ENCODE measurements at places on chromosomes 3 and 15.
A peak's percentile ranks its signal among the peaks of the same experiment; 100 is the strongest.

DNA sequence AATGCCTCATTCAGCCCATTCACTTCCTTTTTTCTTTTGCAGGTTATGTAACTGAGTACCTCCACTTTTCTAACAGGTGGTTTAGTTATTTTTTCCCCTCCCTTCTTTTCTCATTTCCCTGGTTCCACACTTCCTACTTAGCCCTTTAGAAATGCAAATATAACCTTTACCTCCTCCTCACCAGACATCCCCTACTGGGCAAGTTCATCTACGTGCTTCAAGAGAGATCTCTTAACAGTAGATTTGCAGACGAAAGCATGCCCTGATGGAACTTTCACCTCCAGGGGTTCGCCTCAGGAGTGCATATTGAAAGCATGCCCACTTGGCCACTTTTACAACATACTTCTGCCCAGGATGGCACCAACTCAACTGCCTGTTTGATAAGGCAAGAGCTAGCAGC is 314.1 kb upstream of the LRRC3B start:
- DNase-seq, result no peak

DNA sequence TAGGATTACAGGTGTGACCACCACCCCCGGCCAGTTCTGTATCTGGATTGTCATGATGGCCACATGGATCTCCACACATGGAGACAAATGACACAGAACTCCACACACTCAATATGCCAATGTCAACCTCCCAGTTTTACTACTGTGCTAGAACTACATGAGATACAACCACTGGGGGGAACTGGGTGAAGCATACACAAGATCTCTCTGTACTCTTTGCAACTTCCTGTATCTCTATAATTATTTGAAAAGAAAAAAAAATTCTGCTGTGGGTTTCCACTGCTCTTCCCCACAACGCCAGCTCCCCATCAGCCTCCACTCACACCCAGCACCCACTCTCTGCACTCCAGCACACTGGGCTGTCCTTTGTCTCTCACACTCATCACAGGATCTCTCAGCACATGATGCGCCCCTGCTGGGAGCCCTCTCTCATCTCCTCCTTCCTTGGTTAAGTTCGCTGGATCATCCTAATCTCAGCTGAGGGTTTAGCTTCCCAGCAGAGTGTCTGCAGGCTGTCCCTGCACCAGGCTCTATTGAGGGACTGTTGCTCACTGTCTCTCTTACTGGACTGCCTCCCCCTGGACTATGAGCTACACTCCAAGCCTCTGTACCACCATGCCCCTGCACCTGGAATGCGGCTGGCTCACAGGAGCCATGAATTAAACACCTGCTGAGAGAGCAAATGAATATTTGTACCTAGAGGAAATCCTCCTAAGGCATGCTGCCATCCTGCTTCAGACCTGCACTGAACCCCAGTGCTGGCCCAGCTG is 10.7 kb upstream of the RAB43 start:
- no peak for DNase-seq

GRCh38 chr15:31338879-31339557 is 12.4 kb downstream of the KLF13 start:
- DNase-seq, result peak; percentile 41

- no peak for DNase-seq
Measured at GRCh38 chr3:42080453-42080872, 10.7 kb upstream of the TRAK1 start.

DNA sequence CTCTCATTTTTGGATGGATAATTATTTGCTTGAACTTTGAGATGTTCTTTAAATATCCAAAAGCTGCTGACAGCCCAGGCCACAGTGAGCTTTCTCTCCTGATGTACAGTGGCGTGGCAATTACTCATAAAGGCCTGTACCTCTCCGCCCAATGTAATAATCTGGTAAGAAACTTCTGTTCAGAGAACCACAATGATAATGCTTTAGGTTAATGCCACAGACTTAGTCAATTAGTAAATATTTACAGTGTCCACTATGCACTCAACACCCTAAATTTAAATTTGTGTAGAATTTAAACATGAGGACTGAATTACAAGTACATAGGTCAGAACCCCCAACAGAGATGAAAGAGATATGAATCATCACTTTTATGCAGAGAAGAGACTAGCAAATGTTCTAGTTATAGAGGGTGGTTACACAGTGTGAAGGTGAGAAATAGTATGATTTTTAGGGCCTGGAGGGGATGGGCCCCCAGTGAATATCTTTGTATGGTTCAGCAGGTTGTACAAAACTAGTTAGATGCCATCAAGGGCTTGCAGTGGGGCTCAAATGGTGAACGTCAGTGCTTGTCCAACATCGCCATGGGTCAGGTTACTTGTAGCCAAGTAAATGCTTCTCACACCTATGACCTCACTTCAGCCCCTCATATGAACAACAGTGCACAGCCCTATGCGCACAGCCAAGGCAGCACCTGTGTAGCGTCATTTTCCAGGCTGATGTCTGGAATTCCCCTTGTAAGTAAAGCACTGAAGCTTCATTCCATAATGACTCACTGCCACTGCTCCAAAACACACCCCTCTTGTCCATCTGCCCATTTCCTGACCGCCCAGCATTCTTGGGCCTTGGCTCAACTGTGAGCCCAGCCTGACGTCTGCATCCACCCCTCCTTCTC is 13.3 kb downstream of the ABHD2 start:
- no peak for DNase-seq

GRCh38 chr3:117063930-117064329 is 354.4 kb downstream of the TUSC7 start:
- no peak for DNase-seq

DNA sequence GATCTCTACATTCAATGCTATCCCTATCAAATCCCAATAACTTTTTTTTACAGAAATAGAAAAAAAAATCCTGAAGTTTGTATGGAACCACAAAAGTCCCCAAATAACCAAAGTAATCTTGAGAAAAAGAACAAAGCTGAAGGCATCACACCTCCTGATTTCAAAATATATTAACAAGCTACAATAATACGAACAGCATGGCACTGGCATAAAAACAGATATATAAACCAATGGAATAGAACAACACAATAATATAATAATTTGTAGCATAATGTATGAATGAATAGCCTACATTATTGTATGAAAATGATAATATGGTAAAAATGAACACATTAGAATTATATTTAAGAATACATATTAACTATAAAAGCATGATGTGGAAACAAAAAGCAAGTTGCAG is 76.7 kb upstream of the TMC3 start:
- no peak for DNase-seq

DNA sequence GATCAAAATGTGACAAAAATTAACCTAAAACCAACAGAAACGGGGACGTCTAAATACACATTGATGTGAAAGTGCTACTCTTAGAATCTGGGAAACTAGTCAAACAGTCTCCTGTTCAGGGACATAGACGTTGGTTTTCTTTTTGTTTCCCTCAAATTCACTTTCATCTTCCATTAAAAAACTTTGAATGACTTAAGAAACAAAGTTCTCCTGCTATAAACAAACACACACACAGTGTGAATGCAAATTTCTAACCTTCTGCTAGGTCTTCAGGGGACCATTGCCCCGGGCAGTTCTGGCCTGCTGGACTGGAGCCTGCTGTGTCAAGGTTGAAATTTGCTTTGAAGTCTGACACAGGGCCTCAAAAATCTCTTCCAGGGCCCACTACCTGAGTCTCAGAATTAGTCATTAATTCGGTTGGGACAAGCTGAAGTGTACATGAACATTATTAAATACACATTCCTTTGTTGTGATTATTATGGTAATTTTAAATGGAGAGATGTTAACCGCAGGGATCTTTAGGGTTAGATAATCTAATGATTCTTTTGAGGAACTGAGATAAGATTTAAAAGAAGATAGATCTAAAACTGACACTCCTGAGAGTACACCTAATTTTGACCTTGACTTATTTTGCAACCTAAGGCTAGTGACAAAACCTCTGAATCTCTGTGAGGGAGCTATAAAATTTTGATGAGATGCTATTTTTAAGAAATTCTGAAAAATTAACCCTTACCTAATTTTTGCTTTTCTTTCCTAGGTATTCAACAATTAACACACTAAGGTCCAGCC is 1260.4 kb downstream of the ROBO1 start:
- peak; percentile 15 for DNase-seq

DNA sequence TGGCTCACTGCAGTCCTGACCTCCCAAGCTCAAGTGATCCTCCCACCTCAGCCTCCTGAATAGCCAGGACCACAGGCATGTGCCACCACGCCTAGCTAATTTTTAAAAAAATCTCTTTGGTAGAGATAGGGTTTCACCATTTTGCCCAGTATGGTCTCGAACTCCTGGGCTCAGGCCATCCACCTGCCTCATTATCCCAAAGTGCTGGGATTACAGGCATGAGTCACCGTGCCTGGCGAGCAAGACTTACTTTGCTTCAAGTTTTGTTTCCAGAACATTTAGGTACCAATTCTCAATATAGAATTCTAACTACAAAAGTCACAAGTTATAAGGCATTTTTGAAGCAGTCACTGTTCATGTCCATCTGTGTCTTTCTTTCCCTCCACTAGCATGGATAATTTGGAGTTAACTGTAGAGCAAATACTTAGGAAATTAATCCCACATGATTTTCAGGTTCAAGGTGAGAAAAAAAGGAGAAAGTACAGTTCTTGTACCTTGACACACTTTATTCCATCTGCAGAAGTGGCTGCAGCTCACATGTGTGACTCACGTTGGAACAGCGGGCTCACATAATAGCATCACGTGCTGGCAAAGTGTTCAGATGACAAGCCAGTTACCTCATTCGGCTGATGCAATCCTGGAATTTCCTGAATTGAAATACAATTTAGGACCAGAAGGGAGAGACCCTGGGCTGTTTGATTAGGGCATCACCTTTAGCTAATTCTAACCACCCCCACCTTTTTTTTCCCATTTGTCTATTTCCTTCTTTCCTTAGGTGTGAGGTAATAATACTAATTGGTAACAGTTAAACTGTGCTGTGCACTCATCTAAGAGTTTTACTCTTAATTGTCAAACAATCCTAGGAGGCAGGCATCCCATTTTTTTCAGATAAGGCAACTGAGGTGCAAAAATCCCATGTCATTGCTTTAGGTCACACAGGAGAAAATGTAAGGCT is 46.9 kb upstream of the NEDD4 start:
- DNase-seq, result peak; percentile 50

GRCh38 chr15:49848282-49848724 is 227.5 kb downstream of the DTWD1 start:
- no peak for DNase-seq

GRCh38 chr15:97301166-97301565 is 659.3 kb upstream of the ARRDC4 start:
- DNase-seq, result no peak

DNA sequence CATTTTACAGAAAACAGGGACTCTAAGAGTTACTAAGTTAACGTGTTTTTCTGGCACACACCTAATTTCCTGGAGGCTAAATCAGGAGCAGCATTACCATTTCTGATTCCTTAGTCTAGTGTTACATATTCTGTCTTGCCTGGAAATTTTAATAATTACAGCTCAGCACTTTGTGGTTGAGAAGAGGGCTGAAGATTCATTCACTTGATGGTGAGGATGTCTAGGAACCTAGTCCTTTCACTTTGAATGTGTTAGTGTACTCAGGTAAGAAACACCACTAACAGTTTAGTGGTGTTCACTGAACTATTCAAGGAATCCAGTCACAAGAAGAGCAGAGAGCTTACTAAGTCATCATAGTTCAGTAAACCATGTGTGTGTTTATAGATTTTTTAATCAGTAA is 102.8 kb downstream of the STT3B start:
- no peak for DNase-seq

GRCh38 chr15:49115062-49115461 is 40.3 kb downstream of the COPS2 start:
- DNase-seq, result no peak

DNA sequence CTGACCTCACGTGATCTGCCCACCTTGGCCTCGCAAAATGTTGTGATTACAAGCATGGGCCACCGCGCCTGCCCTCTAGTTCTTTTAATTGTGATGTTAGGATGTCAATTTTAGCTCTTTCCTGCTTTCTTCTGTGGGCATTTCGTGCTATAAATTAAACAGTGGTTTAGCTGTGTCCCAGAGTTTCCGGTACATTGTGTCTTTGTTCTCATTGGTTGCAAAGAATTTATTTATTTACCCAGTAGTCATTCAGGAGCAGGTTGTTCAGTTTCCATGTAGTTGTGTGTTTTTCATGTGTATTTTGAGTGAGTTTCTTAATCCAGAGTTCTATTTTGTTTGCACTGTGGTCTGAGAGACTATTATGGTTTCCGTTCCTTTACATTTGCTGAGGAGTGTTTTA is 30.1 kb downstream of the MYRIP start:
- DNase-seq, result no peak

- DNase-seq, result no peak
Measured at GRCh38 chr3:197513953-197514785, 41.6 kb downstream of the BDH1 start.

- DNase-seq, result no peak
Measured at GRCh38 chr3:10240799-10241198, 7.5 kb upstream of the TATDN2 start.

GRCh38 chr15:72231833-72232478 is 966 bp upstream of the PKM start:
- peak; percentile 38 for DNase-seq

GRCh38 chr3:8856721-8857120 is 87.3 kb upstream of the OXTR start:
- no peak for DNase-seq

- DNase-seq, result no peak
Measured at GRCh38 chr15:95857124-95857757, 473.3 kb upstream of the NR2F2 start.

DNA sequence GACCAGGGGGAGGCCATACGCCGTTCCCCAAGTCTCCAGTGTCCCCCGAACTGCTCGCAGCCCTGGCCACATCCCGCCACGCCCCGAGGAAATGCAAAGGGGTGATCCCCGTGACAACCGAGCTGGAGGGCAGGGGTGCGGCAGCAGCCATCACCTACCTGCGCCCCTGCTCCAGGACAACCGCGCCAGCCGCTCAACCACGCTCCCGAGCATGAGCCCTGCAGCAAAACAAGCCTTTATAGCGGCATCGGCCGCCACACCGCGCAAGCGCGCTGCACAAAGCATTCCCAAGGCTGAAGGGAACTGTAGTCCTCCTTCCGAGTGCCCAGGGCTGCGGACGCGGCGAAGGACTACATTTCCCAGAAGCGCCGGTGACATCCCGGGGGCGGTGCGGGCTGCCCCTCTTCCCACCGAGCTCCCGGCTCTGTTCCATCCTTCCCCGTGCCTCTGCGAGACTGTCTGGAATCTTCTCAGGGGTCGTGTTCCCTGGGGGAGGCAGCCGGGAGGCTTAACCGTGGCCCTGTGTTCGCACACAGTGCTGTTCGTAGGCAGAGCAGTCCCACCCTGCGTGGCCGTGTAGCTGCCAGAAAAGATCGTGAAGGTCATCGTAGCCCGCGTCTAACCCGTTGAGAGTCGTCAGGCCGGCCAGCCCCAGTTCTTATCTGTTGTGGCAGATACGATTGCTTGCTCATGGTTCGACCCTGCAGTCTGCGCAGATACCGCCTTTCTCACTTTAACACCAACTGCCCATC is at the start of gene ABCC5:
Gene ABCC5 (minus strand): TSS at position 213 of the 752 bp plus-strand sequence. CDS start 3,492 bp downstream, outside the sequence.
- DNase-seq, result peak; percentile 95

GRCh38 chr3:105806359-105806758 is 62.5 kb downstream of the CBLB start:
- no peak for DNase-seq

DNA sequence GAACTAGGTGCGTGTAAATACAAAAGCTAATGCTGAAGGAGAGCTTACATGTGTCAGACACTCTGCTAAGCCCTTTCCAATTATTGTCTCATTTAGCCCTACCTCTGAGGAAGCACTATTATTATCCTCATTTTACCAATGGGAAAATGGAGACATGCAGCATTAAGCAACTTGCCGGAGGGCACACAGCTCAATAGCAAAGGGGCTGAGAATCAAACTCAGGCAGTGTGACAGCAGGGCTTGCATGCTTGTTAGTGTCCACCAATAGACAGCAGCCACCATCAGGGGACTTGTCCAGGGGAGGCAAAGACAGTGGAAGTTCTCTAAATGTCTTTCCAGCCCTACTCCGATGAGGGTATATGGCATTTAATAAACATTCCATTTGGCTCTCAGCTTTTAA is 548.6 kb downstream of the MAGI1 start:
- DNase-seq, result peak; percentile 17

Measured in HAP-1 (cell line).